Foreskin keratinocyte (primary cell): ENCODE measurements at places on chromosomes 7 and 10. TPM values are rescaled to one million over a fixed set of nuclear protein-coding genes. Genes with fewer than 3 reads are reported as not detected.

The XRCC2 gene
- total RNA-seq = 7.0 and 9.3 TPM in 2 replicates

The NDUFB8 gene
- 235 and 253 TPM in 2 replicates for total RNA-seq

The OPN1SW gene
- not detected in 2 replicates for total RNA-seq

The SSC4D gene
- 1.1 and 1.5 TPM in 2 replicates for total RNA-seq

The SPDYE16 gene
- not detected in 2 replicates for total RNA-seq

DNA sequence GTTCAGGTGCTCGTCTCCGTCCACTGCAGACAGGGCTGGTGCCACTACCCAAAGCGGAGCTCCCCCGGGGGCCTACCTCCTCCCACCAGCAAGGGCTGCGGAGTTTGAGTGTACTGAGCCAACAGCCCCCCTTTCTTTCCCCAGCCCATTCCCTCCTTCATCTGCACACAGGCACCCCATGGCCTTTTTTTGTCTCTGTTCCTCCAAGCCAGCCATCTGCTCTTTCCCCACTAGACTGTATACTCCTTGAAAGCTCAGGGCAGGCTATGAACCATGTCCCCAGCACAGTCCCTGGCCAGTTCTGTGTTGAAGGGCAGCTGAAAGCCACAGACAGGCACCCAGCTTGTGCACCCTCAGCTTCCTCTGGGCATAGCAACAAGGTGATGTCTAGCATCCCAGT, 99.4 kb downstream of the ZMIZ1 start:
- DNase-seq = no peak

- DNase-seq = no peak
Observed at GRCh38 chr7:133520248-133520647, 267.4 kb downstream of the EXOC4 start.

GRCh38 chr7:132933072-132933458, 148.8 kb downstream of the CHCHD3 start:
- no peak for DNase-seq

DNA sequence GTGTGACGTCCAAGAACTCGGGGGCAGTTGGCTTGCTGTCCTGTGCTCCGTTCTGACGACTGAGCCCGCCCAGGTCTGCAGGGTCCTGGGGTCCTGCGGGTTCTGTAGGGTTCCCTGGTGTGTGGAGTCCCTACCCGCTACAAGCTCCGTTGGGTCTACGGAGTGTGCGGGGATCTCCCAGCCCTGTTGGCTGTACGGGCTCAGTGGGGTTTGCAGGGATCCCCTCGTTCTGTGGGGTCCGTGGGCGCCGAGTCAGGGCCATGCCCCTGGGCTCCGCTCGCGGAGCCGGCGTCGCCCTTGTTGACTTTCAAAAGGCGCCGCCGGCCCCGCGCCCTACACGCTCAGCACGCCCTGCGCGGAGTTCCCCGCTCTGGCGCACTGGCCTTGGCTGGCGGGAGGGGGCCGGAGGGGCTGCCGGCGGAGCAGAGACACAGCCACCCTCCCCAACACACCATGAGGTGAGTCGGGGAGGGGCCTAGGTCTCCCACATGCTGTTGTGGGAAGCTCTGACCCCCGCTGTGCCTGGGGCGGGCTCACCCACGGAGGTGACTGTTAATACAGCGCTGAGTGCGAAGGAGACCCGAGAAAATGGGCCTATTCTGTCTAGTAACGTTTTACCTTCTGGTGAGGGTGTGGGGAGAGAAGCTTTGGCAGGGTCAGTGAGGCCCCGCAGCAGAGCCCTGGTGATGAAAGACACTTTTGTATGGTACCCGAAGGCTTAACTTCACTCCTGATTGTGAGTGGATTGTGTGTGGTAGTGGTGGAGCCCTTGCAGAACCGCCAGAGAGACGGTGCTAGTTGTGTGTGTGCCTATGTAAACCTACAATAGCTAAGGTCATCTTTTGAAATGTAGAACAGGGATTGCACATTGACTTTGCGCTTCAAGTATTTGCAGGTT, 8.1 kb downstream of the TASOR2 start:
- no peak for DNase-seq

DNA sequence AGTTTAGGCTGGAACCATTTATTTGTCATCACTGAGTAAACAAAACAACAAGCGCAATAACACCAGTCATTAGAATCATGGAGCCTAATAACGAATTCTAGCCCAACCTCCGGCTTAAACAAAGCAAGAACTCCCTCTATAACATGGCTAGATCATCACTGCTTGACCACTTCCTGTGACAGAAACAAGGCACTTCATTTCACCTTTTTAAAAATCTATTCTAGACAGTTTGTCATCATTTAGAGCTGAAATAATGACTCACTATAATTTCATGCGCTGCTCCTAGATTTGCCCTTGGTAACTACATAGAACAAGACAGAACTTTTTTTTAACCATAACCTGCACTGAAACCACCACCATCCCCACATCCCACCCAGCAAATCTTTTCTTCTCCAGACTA, 81.3 kb downstream of the OSBPL3 start:
- no peak for DNase-seq

- no peak for DNase-seq
Observed at GRCh38 chr7:35691827-35692307, 3.1 kb downstream of the HERPUD2 start.

DNA sequence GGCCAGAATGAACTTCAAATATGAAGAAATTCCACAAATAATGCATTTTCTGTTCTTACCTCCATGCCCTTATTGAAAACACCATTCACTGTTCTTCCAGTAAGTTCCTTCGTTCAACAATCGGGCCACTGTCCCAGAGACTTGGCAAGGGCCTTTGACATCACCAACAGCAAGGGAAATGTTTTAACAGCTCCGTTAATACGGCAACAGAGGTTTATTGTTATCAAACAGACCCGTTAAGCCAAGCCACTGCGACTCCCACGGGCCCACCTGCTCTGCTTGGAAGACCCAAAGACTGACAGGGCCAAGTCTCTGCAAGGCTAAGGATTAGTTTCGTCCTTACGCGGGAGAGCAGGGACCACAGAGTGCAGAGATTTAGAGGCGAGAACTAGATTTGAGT, 43.4 kb upstream of the LYZL1 start:
- no peak for DNase-seq

DNA sequence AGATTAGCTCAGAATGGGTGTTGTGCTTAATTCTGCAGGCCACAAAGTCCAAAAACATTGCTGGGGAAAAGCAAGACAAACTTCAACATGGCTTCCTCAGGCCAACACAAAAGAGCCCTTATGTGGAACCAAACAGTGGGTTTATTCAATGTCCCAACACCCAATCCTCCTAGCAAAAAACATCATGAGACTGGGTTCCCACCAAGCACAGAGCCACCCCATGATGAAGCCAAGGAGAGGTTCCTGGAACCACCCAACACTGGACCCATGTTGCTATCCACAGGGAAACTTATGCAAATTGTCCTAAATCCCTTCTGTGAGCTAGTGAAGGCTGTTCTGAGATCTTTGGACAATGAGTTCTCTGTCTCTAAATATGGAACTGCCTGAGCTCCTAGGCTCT, 24.0 kb downstream of the SLC25A13 start:
- DNase-seq = no peak

DNA sequence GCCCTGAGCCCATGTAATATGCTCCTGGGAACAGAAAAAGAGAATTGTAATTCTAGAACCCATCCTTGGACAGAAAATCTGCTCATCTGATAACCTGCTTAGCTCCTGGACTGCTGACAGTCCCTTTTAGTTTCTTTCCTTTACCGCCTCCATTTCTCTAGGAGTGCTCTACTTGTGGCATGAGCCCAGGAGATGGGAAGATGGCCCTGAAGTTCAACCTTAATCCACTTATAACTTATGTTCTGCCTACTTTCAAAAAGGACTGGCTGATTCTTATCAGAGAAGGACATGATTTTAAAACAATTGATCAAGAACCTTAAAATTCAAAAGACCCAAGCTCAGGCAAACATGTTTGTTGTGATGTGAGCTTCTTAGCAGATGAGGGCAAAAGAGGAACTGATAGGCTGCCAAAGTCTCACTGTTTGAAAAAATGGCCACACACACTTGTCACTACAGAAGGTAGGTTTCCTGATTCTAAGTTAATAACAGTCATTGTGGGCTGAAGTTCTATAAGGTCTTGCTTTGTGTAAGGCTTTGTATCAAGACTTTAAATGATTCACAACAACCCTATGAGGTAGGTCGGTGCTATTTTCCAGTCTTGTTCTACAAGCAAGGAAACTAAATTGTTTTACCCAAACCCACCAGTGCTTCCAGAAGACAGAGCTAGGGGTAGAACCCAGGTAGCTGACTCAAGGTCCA, 94.3 kb upstream of the AFAP1L2 start:
- DNase-seq = no peak

DNA sequence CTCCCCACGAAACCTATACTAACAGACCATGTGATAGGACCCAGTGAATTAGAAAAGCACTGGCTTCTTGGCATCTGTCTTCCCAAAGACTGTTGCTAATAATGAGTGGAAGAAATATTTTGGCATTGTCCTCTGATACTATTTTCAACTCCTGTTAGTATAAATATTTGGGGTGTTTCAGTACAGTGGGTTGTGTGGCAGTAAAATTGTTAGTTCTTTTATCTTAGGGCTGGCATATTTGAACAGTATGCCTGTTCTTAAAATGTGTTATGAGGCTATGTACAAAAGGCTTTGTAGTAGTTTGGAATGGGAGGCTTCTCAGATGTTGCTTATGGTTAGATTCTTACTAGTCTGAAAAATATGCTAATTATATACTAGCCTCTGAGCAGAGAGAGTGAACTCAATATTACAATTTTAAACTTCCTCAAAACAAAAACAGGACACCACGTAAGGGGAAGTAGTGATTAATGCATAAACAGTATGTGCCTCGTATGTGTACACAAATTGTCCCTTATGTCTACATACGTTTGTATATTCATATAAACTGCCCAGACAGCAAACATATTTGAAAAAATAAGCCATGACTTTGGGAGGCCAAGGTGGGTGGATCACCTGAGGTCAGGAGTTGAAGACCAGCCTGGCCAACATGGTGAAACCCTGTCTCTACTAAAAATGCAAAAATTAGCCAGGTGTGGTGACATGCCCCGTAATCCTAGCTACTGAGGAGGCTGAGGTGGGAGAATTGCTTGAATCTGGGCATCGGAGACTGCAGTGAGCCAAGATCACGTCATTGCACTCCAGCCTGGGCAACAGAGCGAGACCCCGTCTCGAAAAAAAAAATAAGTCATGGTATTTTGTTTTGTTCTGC, 115.4 kb downstream of the ARID5B start:
- DNase-seq = no peak

- DNase-seq = peak; percentile 92
Observed at GRCh38 chr7:36784991-36785940, 61.0 kb upstream of the AOAH start.

- peak; percentile 65 for DNase-seq
Observed at GRCh38 chr10:3472287-3473051, 299.9 kb upstream of the PITRM1 start.

- no peak for DNase-seq
Observed at GRCh38 chr10:29923416-29923965, 135.9 kb downstream of the JCAD start.

GRCh38 chr10:86795353-86795752, 38.9 kb downstream of the BMPR1A start:
- DNase-seq = peak; percentile 28

- DNase-seq = no peak
Observed at GRCh38 chr10:33781606-33782395, 447.3 kb upstream of the NRP1 start.

DNA sequence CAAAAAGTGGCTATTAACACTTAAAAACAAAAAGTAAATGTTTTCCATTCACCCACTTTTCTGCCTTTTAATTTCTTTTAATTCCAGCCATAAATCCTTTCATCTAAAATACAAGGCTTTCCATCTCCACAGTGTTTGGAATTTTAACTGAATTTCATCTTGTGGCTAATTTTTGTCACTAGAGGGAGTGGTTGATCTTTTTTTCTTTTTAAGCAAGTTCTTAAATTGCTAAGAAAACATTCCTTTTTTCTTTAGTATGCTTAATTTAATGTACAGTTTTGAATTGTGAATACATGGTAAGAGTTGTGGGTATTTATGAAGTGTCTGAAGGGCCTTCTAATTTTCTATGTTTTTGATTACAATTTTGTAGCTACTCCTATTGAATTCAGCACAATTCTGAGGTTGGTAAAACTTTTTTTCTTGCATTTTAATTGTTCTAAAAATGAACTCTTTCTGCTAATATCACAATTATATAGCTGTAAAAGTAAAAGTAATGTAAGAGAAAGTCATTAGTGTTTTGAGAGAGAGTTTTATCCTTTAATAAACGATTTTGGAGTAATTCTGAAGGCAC, 54.9 kb upstream of the ANK3 start:
- DNase-seq = no peak

GRCh38 chr10:80599424-80599847, 61.7 kb downstream of the SH2D4B start:
- DNase-seq = no peak

DNA sequence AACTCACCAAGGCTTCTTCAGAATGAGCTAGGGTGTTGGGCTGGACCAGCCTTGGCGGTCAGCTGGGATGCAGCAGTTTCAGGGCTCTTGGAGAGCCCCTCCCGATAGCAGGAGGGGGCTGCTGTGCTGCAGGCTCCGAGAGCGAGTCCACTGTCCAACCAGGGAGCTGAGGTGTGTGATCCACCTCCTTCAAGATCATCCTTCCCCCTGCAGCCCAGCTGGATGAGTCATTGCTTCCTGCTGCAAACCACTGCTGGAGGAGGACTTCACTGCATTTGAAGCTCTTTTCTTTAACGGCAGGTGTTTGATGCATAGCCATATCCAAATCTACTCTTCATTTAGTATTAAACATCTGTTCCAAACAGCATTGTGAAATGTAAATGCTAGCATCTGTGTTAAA, 54.2 kb upstream of the EBF3 start:
- peak; percentile 35 for DNase-seq

DNA sequence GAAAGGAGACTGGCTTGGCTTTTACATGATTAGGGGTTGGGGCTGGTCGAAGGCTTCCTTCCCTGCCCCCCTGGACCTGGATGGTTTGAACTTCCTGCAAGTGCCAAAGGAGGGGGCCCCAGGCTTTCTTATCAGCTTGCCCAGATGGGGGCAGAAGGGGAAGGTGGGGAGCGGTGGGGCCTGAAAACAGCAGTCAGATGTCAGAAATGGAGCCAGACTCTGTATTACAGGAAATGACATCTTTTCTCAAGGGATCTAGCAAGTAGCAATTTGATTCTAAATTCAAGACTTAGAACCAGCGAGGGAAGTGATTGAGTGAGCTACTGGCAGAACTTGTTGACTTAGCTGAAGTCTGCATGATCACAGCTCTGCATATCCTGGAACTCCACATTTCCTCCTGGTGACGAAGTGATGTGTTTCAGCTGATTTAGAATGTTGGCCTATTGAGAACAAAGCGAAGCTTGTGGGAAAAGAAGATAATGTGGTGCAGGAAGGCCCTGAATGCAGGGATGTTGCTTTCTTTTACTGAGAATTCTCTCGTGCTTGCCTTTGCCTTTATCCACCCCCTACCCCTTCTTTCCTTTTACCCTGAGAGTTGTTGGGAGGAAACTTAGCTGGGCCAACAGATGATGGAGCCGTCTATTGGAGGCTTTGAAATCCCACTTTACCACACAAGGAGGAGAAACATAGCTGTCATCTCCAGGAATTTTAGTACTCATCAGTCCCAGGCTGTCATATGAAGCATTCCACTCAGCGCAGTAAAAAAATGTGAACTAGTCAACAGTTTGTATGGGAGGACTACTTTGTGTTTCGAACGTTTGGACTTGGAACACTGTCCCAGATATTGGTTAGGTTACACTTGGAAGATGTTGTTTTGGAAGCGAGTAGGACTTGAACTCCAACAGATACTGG, 43.2 kb downstream of the CCNY start:
- no peak for DNase-seq
